Heart right ventricle (tissue), 16 donors: ENCODE measurements at places on chromosomes 2 and 18. TPM values are rescaled to one million over a fixed set of nuclear protein-coding genes. Genes with fewer than 3 reads are reported as not detected.

Gene ASB1
- 31.4 TPM for total RNA-seq

Gene DSG4
- total RNA-seq = not detected

Gene DQX1
- 0.65 TPM for total RNA-seq

Gene RAMP1
- total RNA-seq = 165 TPM

Gene INHBB
- 0.89 TPM for total RNA-seq

- DNase-seq = no peak
Measured at GRCh38 chr2:27810455-27810854, 38.9 kb downstream of the MRPL33 start.

DNA sequence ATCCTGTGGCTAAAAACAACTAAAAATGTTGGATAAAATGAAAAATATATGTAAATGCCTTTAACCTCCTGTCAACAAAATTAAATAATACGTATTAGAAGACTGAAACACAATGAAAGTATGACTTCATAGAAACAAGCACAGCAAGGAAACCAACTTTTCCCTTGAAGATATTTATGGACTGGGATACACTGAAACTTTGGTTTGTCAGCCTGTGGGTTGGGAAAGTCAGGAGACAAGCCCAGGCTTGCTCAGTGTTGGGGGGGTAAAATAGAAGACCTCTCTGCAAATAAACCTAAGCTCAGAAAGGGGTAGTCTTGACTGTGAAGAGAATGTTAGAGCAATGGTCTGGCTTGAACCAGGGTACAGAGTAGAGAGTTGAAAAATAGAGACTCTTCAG, 454.5 kb downstream of the FBXO15 start:
- no peak for DNase-seq

DNA sequence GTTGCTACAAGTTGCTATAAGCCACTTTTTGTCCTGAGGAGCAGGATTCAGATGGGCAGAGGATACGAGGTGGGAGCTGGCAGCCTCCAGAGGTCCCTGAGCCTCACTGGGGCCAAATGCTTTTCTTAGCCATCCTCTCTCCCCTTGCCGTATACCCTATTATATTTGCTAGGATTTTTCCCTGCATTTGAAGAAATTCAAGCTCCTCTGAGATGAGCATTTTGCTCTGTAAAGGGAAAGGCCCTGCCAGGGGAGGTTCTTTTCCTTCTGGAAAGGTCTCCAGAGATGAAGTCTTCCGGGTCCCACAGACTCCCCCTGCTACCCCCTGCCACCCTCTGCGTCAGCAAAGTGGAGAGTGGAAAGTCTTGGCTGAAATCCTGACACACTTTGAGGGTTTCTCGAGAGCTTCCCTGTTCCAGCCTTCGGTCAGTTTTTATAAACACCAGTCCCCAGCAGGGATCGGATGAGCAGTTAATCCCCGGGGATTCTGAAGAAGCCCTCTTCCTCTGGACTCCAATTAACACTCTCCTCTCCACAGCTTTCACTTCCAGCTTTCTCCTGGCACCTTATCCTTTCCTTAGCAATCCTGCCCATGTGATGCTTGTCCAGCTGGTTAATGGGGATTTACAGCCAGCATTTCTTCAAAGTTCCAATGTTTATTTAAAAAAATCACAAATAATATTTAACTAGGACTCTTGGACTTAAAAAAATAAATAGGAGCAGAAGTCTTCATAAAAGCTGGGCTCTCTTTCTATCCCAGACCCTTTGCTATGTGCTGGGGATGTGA, 13.1 kb downstream of the CYRIA start:
- DNase-seq = no peak

- no peak for DNase-seq
Measured at GRCh38 chr2:178225006-178225805, 30.9 kb downstream of the OSBPL6 start.

GRCh38 chr2:173146590-173146989, 70.9 kb downstream of the MAP3K20 start:
- DNase-seq = no peak

DNA sequence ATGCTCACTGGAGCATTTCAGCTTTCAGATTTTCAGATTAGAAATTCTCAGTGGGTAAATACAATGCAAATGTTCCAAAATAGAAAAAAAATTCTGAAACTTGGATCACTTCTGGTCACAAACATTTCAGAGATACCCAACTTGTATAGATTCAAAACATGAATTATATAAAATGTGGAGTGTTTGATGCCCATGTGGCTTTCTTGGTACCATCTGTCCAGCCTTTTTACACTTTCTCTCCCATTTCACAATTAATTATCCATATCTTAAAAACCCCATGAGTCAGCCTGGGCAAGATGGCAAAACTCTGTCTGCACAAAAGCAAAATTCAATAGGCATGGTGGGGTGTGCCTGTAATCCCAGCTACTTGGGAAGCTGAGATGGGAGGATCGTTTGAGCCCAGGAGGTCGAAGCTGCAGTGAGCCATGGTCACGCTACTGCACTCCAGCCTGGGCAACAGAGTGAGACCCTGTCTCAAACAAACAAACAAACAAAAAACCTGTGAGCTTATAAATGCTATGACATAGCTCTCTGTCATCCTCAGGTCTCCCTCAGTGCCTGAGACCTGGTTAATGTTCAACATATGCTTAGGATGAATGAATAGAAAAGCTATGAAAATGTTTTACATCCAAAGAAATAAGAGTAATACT, 146.3 kb upstream of the TTC39C start:
- DNase-seq = no peak

DNA sequence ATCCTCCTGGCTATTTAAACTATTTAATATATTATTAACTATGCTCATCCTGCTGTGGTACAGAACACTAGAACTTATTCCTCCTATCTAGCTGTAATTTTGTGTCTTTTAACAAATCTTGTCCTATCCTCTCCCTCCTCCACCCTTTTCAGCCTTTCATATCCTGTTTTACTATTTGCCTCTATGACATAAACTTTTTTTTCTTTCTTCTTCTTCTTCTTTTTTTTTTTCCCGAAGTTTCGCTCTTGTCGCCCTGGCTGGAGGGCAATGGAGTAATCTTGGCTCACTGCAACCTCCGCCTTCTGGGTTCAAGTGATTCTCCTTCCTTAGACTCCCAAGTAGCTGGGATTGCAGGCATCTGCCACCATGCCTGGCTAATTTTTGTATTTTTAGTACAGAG, 201.5 kb downstream of the LPIN1 start:
- DNase-seq = no peak

DNA sequence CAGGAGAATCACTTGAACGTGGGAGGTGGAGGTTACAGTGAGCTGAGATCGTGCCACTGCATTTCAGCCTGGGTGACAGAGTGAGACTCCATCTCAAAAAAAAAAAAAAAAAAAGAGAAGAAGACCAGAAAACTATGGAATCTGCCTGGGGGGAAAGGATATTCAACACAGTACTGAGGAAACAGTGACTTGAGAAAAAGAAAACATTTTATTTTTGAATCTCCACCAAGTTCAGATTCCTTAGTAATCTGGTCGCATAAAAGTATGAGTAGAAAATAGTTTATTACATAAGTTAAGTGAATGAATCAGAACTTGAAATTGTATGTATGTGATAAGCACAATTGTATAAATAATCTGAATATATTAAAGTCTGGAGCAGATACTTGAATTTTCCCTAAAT, 13.0 kb upstream of the HAT1 start:
- DNase-seq = no peak

- DNase-seq = no peak
Measured at GRCh38 chr2:226999661-227000060, 163.8 kb downstream of the RHBDD1 start.

DNA sequence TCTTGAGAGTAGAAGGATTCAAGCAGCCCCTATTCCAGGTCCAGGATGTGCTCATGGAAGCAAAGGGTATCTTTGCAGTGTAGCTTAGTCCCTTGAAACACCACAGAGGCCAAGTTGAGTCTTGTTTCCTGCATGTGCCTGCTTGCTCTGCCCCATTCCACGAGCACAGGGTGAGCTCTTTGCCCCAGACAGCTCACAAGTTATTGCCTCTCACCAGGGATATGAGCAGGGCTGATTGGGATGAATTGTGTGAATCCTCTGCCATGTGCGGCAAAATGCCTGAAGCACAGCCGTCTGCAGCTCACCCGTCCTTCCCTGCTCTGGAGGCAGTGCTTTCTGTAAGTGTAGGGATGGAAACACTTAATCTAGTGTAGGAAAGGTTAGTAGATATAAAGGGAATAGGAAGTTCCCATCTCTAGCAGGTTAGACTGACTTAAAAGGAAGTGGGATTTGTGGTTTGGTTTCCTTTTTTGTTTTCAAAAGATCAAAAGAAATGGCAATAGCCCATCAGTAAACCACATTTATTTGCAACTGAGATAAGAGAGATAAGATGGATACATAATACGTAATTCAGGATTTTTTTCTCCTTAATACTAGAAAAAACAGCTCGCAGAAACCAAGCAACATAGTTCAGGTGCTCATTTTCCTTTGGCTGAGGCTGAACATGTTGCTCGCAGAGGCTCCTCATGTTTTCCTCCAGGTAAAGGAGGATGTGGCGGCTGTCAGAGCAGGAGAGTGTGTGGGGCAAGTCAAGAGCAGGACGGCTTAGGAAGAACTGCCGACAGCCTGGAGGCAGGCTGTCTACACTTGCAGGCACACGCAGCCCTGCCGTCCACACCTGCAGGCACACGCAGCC, 41.4 kb downstream of the TMEM182 start:
- no peak for DNase-seq

DNA sequence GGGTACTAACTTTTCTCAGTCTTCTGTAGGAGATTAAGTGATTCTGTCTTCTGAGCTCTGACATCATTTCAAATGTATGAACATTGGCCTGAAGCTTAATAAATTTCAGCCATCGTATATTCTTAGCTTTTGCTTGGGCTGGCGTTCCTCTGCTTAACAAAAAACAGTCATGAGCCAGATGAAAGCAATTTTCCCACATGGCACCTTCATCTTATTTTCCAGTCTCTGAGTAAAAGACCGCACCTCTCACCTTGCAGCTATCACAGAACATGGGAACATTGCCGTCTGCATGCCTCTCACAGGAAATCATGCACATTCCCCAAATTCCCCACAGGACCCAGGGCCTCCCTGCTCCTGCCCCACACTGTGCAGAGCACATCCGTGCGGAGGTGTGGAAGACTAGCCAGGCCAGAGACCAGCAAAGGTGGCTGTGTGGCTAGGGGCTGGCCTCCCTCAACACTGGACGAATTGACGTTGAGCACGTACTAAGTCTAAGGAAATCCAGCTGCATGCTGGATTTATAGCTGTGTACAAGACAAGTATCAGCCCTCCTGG, 531.8 kb upstream of the ID2 start:
- no peak for DNase-seq

GRCh38 chr18:1452821-1453220, 548.1 kb downstream of the ADCYAP1 start:
- DNase-seq = no peak

DNA sequence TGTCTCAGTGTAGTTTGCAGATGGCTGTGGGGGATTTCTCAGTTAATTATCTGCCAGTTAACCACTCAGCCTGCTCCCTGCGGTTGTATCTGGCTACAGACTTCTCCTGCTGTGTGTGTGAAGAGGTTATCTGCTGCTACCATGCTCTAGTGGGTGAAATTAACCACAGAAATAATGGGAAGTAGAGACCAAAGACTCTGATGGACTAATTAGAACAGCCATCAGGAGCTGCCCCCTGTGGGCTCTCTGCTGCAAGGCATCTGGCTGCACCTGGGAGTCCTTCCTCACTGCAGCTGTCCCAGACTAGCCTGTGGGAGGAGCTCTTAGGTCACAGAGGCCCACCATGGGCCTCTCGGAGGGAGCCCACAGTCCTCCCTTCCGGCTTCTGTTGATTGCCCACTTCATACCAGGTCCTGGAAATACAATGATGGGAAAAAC, 66.6 kb downstream of the CTIF start:
- no peak for DNase-seq

- no peak for DNase-seq
Measured at GRCh38 chr2:117222809-117223208, 591.7 kb upstream of the DDX18 start.

DNA sequence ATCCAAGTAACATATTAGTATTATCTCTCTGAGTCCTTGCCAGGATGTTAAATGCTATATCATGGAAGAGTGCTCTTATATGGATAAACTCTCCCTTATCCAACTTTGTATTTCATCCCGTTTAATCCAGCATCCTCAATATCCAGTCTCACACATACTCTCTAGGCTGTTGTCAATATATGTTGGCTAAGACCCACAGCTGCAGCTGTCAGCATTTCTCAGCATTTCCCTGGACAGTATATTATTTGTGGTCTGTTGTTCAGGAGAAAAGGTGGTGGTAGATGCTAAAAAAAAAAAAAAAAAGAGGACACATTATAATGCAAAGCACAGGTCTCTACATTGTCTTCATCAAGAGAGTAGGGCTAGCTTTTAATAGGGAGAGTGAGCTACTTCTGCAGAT, 1368.0 kb upstream of the ZEB2 start:
- no peak for DNase-seq

DNA sequence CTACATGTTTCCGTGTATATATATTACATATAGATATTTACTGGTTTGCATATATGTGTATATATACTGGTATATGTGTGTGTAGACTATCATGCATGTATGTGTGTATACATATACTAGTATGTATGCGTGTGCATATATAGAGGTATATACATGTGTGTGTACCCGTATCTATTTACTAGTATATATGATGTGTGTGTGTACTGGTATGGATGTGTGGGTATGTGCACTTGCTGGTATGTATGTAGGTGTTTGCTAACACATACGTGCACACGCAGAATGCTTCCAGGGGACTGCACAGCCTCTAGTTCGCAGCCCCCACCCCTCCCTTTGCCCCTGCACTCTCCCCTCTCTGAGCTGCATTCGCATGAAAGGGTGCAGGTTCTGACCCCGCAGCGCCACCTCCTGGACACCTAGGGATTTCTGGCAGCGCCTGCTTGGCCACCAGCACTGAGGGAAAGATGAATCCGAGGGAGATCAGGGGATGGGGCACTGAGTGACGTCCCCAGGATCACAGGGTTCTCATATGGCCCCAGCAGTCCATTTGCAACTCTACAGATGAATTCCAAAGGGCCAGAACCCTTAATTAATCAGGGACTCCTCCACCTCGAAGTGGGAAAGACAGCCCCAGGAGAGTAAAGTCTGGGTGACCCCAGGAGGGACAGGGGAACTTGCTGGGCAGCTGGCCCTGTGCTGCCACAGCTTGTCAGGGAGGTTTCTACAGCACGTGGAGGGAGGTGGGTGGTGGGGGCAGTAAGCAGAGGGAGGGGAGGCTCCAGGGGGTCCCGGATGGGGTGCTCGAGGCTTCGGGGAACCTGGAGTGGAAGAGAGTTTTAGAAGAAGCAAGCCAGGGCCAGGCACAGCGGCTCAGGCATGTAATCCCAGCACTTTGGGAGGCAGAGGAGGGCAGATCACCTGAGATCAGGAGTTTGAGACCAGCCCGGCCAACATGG, 66.8 kb upstream of the ASAP2 start:
- DNase-seq = peak; percentile 82

GRCh38 chr2:129936334-129936934, 43.0 kb upstream of the RAB6C start:
- no peak for DNase-seq
